ENCODE measurements at places on chromosomes 11 and 22.
A peak's percentile ranks its signal among the peaks of the same experiment; 100 is the strongest.

DNA sequence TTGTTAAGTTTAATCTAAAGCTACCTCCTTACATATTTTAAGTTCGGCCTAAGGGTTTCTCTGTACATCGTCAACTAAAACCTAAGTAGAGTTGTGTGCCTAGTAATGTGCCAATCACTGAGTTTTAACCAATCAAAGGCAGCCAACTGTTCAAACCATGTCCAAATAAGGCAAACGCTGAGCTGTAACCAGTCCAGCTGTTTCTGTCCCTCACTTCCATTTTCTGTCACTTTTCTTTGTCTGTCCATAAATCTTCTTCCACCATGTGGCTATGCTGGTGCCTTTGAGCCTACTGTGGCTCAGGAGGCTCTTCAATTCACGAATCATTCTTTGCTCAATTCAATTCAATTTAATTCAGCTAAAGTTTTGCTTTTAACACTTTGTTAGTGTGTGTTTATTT lies 13.9 kb upstream of the ATXN10 start:
- peak; percentile 62 for DNase-seq

GRCh38 chr11:26276798-26277424 lies 55.0 kb upstream of the ANO3 start:
- peak; percentile 37 for DNase-seq

GRCh38 chr11:2192435-2192834 lies 20.8 kb upstream of the TH start:
- DNase-seq: no peak

DNA sequence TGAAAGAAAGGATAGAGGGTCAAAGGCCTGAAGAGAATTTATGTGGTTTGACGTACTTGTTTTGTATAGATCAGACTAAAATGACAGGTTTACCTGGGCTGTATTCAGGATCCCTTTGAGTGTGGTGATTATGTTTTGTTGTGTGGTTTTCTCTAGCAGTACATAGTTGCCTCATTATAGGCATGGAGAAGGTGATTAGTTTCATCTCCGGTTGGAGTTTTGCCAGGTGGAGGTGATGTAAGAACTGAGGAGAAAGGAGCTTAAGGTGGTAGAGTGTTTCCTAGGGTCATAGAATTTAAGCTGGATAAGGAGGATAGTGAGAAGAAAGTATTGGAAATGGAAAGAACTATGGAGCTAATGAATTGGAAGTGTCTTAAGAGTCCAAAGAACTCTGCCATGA lies 229.0 kb downstream of the TMEM135 start:
- no peak for DNase-seq

GRCh38 chr11:77580712-77581337 lies 8.9 kb upstream of the AQP11 start:
- DNase-seq: no peak
